ENCODE measurements at places on chromosomes 11 and 22.

- no peak overlapping the region for H3K4me3 ChIP-seq
- no peaks in the 10 kb centered on the region for H3K27me3 ChIP-seq
- DNase-seq = no peak
- H3K36me3 ChIP-seq = no peaks in the 10 kb centered on the region
- H3K27ac ChIP-seq = no peak overlapping the region
These were observed 668.2 kb upstream of the TENM4 start for GRCh38 chr11:80109031-80109430.

DNA sequence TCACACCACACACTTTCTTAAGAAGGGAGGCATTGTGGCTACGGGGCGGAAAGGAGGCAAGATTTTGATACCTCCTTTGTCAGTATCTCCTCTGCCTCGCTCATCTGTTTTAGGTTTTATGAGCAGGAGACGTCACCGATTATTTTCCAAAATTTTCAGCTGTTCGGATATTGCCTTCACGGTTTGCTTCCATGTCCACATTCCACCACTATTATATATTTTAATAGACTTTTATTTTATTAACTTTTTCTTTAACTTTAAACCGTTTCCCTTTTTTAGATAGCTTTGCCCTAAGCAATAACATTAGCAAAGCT, 33.7 kb upstream of the CREB3L1 start:
- no peaks in the 10 kb centered on the region for H3K36me3 ChIP-seq
- H3K4me3 ChIP-seq = peak overlapping the region; percentile 84
- no peak for DNase-seq
- H3K4me1 ChIP-seq = peaks cover 23% of the 10 kb centered on the region

GRCh38 chr11:69721745-69722144, 17.9 kb upstream of the FGF19 start:
- no peaks in the 10 kb centered on the region for H3K36me3 ChIP-seq
- H3K4me3 ChIP-seq = no peak overlapping the region
- peaks cover 50% of the 10 kb centered on the region for H3K27me3 ChIP-seq
- no peak for DNase-seq
- H3K4me1 ChIP-seq = no peaks in the 10 kb centered on the region

DNA sequence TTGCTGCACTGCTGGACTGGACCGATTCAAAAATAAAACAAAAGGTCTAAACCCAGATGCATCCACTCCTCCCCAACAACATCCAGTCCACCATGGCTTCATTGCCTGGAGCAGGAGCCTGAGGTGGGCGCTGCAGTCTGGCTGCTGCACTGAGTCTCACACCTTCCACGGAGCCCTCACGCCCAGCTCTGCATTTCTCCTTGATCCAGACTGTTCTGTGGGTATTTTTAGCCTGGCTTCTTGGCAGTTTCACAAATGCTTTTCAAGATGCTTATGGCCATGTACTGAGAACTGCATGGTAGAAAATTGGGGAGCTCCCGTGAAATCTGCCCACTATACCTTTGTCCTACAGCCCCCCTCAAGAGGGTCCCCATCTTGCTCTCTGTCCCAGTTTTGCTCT, 53.3 kb upstream of the JAM3 start:
- no peaks in the 10 kb centered on the region for H3K36me3 ChIP-seq
- H3K27me3 ChIP-seq = peaks cover 32% of the 10 kb centered on the region

GRCh38 chr11:100682247-100682969, 4.7 kb upstream of the ARHGAP42 start:
- H3K4me3 ChIP-seq = no peak overlapping the region
- H3K4me1 ChIP-seq = peaks cover 12% of the 10 kb centered on the region
- peaks cover 15% of the 10 kb centered on the region for H3K27me3 ChIP-seq
- no peak for DNase-seq
- no peak overlapping the region for H3K27ac ChIP-seq
- H3K36me3 ChIP-seq = no peaks in the 10 kb centered on the region

DNA sequence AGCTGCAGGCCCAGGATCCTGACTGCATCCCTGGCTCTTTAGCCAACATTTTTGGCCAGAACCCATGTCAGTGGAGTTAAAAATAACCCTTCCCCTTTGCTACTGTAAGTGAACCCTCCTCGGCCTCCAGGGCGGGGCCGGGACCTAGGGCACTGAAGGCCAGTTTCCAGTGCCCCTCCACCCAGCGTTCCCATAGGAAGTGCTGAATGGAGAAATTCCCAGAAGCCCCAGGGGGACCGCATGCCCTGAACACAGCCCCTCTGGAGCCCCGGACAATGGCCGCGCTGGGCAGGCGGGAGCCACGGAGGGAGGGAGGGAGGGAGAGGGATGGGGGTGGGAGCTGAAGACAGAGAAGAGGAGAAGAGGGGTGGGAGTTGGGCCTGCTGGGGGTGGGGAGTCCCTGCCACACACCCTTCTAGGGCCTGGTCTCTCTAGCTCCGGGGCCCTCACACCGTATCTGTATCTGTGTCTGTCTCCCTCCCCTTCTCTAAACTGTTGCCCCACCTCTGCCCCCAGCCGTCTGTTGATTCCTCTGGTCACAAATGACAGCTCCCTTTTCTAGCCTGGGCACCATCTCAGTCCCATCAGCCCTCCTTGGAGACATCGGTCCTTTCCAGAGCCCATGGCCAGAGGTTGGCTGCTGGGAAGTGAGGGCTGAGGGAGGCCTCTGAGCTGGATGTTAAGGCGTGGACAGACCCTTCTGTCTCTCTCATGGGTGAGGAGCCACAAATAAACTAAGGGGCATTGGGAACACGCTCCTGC, 10.9 kb downstream of the PDGFB start:
- peaks cover 4% of the 10 kb centered on the region for H3K36me3 ChIP-seq
- no peak overlapping the region for H3K4me3 ChIP-seq
- H3K27me3 ChIP-seq = peaks cover 21% of the 10 kb centered on the region
- no peak overlapping the region for H3K27ac ChIP-seq
- DNase-seq = no peak

- H3K36me3 ChIP-seq = no peaks in the 10 kb centered on the region
- no peak overlapping the region for H3K4me3 ChIP-seq
- H3K27ac ChIP-seq = no peak overlapping the region
- no peak for DNase-seq
These were observed 15.5 kb downstream of the C11orf91 start for GRCh38 chr11:33685082-33685481.

All from activated CD4-positive, alpha-beta T cell treated with anti-CD3 and anti-CD28 coated beads for 36 hours (primary cell).